Activated naive CD4-positive, alpha-beta T cell treated with Interleukin-2 at 50 U/mL for 16 hours (primary cell): ENCODE measurements at places on chromosomes 6 and 20.

DNA sequence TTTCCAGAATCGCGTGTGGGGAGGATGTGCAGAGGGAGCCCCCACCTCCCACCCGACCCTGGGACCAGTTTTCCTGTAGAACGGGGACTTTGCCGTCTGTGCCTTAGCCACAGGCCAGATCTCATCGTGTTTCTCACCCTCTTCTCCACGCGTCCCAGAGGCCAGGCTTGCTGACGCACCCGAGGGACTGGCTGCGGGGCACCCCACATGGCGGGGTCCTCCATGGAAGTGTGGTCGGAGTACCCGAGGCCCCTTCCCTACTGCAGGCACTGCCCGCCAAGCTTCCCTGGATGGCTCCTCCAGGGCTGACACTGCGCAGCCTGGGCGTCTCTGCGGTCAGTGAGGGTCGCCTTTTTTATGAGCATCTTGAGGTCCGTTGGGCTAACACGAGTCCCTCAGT is 346.5 kb downstream of the CDH4 start:
- no peak for DNase-seq

DNA sequence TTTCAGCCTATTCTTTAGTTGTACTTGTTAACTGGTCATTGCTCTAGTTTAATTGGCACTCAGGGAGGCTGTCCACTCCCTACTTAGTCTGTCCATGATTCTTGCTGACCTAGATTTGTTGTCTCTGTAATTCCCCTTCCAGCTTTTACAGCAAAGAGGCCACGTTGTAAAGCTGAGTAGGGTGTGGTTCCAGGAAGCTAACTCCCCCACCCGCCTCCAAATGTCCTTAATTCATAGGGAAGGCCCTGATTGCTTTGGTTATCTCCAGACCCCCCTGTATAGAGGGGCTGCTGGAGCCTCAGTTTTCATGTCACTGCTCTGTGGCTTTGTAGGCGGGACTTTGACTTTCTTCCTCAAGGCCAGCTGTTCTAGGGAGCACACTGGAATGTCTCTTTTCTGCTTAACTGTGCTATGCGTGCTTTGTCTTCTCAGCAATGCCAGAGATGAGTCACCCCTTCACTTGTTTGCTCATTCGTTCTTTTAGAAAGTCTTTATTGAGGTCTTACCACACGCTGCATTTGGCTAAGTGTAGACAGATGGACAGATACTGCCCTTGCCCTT is 175.1 kb upstream of the JAG1 start:
- no peak for DNase-seq

DNA sequence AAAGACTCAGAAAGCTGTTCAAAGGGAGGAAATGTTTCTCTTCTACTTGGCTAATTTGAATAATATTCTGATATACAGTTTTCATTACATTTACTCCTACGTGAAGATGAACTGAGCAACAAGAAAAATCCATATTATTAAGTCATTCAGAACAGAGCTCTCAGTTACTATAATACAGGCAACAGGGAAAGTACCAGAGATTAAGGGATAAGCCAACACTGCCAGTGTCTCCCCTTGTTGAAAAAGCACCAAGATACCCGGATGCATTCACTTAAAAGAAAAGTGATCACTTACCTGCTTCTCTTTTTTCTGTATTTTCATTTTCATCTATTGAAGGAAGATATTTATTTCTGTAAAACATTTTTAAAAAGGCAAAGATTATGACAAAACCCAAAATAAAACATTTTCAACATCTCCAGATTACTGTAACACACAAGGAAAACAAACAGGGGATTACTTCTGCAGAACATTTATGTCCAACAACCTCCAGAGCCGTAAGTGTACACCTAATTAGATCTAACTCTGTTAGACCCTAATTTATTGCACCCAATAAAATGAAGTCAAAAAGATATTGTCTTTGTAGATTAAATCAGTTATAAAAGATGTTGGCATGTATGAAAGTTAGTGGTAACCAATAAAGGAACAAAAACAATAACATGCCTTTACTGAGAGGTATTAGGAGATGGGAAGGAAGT is 67.0 kb downstream of the CHD6 start:
- no peak for DNase-seq

GRCh38 chr20:50977066-50978021 is 18.7 kb downstream of the MOCS3 start:
- no peak for DNase-seq

DNA sequence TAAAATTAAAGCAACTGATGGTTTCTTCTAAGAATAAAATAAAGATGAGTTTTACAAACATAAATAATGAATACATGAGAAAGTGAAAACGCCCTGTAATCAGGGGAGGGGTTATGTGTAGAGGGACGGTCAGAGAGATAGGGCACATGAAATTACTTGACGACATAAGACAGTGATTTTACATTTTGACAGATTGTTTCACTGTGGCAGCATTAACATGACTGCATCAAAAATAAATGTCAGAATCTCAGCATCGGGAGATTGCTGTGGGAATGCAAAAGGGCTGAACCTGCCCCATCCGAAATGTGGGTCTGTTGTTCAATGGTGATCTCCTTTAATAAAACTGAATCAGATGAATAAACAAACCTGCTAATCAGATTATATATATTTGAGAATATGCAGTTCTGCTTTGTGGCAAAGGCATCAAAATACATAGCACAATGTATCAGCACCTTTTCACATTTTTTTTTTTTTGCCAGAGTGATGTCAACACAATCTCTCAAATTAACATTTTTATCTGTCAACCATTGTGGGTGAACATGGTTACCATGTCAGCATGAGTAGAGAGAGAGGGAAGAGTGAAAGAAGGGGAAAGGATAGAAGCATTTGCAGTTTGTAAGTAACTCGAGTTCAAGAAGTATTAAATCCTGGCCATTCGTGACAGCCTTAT is 177.1 kb upstream of the MAN1A1 start:
- DNase-seq: no peak

DNA sequence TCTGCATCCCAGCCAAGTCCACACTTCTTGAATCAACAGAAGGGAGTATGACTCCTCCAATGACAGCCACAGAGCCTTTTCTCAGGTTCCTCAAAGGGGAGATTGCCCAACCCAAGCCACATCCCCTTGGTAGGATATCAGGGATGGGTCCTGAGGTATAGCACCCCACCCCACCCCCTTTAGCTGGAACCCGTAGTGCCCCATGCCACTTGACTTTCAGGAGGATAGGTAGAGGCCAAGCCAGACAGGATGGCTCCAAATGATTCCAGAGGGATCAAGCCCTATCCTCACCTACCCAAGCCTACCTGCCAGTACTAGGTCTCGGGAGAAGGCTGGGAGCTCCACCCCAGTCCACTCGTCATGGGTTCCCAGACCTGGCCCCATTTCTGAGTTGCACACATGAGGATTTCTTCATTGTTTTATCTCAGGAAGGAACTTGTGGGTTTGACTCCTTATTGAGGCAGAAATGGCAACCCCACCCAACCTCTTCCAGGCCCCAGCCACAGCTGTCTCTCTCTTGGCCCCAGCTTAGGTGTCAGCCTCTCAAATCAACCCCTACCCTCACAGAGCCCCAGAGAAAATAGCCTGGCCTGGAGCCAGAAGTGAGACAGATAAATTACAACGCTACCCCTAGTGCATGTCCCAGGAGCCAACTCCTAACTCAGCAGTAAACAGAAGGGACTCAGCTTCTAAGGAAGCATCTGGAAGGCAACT is 3.6 kb downstream of the CCND3 start:
- DNase-seq: peak; percentile 21

DNA sequence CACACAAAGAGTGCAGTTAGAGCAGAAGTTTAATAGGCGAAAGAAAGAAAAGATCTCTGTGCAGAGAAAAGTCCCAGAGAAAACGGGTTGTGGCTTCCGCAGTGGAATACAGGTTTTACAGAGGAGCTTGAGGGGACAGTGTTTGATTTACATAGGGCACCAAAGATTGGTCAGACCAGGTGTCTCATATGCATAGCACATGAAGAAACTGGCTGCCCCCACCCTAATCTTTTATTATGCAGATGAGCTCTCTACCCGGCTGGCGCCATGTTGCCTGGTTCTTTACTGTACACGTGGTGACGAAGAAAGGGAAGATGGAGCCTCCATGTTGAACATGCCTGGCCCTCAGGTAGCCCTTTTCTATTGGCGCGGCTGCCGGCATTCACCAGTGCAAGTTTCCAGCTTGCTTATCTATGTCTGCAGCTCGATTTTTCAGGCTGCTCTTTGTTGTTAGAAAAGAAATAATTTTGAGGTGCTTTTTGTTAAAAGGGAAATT is 47.4 kb downstream of the SLC35B3 start:
- no peak for DNase-seq

- no peak for DNase-seq
These were observed 70.8 kb upstream of the AHI1 start for GRCh38 chr6:135568379-135568778.

DNA sequence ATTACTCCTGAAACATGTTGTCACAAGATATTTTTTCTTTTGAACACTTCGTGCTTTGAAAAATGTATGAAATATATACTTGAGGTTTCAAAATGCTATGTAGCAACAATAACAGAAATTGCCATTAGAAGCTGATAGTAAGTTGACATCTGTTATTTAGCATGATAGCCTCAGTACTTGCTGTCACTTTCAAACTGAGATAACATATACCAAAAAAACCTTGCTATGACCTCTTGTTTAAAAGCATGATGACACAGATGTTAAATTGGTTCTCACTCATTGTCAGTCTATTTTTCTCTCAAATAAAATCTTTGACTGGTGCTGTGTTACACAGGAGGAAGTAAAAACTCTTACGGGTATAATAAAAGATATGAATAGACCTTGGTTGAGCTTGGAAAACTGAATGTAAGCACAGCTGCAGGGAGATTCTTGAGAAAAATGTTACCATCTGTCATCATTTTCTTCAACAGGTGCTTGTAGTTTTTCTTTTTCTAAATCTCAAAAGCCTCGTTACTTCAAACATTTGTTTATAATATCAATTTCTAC is 18.6 kb downstream of the MOXD1 start:
- DNase-seq: no peak

DNA sequence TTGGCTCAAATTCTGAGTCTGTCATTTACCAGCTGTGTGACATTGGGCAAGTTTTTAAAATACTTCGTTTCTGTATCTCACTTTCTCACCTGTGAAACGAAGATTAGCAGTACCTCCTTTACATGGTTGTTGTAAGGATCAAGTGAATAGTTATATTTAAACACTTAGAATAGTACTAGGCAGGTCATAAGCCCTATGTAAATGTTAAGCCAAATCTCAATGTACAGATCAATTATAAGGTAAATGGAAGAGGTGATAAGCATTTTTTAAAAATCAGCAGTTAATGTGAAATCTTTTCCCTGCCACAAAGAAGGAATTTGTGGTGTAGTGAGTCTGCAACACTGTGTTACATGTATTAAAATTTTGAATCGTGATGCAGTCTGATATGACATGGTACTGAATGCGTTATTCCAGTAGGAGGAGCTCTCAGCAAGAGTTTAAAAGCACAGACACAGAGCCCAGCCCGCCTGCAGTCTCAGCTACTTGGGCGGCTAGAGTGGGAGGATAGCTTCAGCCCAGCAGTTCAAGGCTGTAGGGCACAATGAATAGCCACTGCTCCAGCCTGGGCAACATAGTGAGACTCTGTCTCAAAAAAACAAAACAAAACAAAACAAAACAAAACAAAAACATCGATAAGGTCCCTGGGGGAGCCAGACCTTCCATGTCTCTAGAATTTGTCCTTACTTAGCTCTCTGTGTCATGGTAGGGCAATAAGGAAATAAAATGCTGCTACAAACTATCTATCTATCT is 46.0 kb downstream of the GTF2H5 start:
- DNase-seq: peak; percentile 56

- DNase-seq: no peak
These were observed 370.6 kb upstream of the FLRT3 start for GRCh38 chr20:14707865-14708596.

GRCh38 chr6:7974938-7975763 is 64.6 kb upstream of the TXNDC5 start:
- no peak for DNase-seq

DNA sequence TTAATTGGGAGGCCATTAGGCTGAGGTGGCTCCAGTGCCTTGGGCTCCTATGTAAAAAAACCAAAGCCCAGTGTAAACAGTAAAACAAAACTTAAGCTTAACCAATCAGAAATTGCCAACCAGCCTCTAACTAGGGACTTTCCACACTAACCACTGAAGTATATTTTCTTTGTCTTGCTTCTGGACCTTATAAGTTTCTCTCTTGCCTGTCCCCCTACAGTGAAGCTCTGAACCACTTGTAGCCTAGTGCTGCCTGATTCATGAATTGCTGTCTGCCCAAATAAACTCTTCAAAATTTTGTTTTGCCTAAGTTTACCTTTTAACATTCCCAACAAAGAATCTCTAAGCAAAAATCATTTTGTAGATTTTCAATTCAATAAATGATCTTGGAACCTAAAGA is 28.2 kb downstream of the POPDC3 start:
- DNase-seq: no peak

DNA sequence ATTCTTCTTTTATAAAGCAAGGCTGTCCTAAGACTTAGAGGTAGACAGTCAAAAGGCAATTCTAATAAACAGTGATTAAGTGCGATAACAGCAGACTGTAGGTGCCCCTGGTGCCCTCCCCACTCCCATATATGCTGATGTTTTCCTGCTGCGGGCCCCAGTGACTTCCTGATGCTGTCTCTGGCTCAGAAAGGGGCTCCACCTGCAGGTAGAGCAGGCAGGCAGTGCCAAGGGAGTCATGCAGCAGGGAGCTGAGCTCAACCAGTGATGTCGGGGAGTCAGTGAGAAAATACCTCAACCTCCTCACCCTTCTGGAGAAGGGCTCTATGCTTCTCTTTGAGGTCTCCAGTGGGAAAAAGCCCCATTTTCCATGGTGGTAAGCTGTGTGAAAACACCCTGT is 126.7 kb upstream of the SSTR4 start:
- no peak for DNase-seq

GRCh38 chr6:169848946-169849345 is 97.5 kb downstream of the ERMARD start:
- DNase-seq: no peak

DNA sequence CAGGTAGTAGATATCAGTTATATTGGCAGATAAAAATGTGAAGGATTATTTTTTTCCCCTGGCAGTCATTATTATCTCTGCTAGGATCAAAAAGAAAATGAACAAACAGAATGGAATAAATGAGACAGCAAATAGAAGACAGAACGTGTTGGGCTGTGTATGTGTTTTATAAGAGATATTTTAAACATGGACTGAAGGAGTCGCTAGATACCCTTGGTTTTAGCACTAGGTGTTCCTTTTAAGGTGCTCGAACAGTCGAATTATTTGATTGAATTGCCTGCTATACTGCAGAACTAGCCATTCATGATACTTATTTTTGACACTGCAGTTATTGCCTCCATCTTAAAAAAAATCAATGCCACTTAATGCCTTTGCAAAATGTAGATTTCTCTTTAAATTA is 3.7 kb downstream of the GRIK2 start:
- DNase-seq: no peak

GRCh38 chr20:13891575-13891974 is 98.8 kb downstream of the SEL1L2 start:
- no peak for DNase-seq

- peak; percentile 79 for DNase-seq
These were observed 7.2 kb downstream of the HLA-DMB start for GRCh38 chr6:32933661-32934085.

DNA sequence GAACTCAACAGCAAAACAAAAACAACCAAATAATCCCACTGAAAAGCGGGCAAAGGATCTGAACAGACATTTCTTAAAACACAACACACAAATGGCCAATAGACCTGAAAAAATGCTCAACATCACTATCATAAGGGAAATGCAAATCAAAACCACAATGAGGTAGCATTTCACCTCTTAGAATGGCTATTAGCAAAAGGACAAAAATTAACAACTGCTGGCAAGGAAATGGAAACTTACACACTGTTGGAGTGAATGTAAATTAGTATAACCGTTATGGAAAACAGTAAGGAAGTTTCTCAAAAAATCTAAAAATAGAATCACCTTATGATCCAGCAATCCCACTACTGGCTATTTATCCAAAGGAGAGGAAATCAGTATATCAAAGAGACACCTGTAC is 20.9 kb downstream of the FAM8A1 start:
- no peak for DNase-seq
